ENCODE measurements at places on chromosomes 1 and 21.

DNA sequence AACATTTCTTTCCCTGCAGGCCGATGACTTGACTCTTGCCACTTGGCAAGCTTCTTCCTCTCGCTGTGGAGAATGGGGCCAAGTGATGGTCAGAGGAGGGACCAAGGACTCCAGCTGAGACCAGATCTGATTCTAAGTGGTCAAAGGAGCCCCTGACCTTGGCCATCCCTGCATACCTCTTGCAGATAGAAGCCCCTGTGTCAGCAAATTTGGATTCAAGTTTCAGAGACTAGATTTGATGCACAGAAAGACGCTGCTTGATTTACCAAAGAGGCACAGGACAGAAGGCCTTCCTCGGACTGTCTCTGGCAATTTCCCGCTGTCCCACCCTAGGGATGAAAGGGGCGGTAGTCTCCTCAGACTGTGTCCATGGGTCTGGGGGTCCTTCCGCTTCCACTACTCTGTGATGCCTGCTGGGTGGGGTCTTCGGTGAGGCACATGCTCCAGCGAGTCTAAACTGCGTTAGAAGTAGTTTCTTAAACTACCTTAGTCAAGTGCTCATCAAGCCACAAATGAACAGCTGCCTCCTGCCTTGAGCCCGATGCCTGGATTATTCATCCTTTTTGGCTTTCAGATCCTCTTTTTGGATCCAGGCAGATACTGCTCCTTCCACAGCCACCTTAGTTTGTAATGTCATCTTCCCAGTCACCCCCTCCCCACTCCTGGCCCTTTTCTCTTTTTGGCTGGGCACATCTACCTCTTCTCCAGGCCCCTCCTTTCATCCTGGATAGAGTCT, 31.8 kb upstream of the RBM15 start:
- no peak for DNase-seq

GRCh38 chr21:44727321-44727720, 15.9 kb upstream of the TSPEAR start:
- no peak for DNase-seq

DNA sequence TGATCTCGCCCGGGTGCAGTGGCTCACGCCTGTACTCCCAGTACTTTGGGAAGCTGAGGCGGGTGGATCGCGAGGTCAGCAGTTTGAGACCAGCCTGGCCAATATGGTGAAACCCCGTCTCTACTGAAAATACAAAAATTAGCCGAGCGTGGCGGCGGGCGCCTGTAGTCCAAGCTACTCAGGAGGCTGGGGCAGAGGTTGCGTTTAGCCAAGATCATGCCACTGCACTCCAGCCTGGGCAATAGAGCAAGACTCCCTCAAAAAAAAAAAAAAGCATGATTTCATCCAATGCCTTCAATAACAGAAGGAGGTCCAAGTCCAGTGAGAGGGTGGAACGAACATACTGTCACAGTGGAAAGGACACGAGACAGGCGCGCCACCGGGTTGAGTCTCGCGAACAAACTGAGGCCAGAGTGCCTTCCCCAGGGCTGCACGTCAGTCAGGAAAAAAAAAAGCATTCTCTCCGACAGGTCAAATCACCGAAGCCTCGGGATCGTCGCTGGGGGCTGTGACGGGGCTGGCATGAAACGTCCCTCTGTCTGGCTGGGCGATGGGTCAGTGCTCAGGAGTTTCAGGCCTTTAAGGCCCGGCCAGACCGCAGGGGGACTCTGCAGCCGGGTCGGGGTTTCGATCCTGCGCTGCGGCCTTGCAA, 8.4 kb upstream of the CROCC start:
- DNase-seq: no peak

- no peak for DNase-seq
These were observed 20.1 kb downstream of the HSD3B2 start for GRCh38 chr1:119435052-119435451.

DNA sequence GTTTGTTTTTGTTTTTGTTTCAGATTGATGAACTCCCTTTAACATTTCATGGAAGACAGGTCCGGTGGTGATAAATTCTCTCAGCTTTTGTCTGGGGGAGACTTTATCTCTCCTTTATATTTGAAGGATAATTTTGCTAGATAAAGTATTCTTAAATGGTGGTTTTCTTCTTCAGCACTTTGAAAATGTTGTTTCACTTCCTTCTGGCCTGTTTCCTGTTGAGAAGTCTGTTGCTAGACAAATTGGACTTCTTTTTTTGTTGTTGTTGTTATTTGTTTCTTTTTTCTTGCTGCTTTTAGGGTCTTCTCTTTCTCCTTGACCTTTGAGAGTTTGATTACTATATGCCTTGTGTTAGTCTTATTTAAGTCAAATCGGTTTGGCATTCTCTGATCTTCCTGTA, 50.8 kb downstream of the CRP start:
- DNase-seq: no peak

DNA sequence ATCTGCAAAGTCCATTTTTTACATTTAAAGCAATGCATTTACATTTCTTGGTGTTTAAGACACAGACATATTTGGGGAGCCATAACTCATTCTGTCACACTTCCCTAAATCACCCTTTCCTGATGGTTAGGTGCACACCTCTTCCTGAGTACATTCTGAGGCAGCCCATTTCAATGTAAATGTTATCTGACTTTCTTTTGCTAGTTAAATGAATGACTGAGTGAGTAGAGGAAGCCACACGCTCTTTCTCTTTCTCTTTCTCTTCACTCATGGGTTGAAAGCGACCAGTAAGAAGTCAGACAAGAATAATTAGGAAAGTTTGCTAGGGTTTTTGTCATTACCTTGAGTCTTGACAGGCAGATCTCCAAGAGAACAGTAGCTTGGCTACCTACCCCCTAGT, 143.1 kb downstream of the S1PR1 start:
- DNase-seq: no peak

DNA sequence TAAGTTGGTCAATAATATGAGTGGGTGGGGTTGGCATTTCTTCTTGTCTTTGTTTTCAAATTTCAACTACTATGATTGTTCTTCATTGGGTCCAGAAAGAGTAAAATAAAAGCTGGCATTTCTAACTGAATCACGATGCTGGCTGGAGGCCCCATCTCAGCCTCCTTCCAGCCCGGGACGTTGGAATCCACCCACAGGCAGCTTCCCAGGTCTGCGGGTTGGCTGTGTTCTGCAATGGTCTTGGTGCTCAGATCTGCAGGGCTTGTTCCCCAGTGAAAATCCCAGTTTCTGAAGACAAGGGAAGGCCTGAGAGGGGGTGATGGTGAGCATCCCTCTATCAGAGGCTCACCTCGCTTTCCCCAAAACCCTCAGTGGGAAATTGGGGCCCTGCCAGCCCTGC, 54.7 kb upstream of the ARHGEF16 start:
- no peak for DNase-seq

DNA sequence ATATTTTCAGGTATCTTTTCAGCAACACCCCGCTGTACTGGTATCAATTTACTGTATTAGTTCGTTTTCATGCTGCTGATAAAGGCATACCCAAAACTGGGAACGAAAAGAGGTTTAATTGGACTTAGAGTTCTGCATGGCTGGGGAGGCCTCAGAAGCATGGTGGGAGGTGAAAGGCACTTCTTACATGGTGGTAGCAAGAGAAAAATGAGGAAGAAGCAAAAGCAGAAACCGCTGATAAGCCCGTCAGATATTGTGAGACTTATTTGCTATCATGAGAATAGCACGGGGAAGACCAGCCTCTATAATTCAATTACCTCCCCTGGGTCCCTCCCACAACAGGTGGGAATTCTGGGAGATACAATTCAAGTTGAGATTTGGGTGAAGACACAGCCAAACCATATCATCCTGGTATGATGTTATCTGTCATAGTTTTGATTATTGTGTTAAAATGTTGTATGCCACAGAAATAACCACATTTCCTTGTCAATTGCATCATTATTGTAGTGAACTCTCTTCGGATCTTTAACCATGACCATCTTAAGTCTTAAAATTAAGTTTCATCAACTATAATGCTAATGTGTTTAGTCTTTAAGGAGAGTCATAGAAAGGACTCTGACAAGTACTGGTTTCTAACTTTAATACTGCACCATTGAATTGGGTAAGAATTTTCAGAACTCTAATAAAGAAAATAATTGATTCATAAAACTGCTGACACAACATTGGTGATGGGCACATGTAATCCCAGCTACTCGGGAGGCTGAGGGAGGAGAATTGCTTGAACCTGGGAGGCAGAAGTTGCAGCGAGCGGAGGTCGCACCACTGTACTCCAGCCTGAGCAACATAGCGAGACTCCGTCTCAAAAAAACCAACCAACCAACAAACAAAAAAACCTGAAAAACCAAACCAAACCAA, 58.2 kb downstream of the TBX19 start:
- no peak for DNase-seq

DNA sequence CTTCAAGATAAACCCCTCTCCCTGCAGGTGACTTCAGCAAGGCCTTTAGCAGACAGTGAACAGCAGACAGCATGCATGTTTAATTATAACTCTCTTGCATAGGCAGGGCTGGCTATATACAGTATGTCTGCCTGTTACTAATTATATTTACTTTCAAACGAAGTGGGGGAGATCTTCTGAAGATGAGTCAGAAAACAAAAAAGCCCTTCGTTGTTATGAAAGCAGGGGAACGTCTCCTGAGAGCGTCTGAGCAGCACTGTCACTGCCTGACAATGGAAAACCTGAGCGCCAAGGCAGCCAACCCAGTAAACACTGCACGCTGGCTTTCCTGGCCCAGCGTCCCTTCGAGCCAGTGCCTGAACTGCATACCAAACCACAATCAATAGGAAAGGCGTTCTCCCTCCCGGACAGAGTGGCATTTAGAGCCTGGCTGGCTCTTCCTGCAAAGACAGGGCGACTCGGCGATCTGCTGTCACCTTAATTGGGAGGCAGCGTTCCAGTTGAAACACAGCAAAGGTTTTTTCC, 54.1 kb downstream of the TOMM20 start:
- DNase-seq: no peak

DNA sequence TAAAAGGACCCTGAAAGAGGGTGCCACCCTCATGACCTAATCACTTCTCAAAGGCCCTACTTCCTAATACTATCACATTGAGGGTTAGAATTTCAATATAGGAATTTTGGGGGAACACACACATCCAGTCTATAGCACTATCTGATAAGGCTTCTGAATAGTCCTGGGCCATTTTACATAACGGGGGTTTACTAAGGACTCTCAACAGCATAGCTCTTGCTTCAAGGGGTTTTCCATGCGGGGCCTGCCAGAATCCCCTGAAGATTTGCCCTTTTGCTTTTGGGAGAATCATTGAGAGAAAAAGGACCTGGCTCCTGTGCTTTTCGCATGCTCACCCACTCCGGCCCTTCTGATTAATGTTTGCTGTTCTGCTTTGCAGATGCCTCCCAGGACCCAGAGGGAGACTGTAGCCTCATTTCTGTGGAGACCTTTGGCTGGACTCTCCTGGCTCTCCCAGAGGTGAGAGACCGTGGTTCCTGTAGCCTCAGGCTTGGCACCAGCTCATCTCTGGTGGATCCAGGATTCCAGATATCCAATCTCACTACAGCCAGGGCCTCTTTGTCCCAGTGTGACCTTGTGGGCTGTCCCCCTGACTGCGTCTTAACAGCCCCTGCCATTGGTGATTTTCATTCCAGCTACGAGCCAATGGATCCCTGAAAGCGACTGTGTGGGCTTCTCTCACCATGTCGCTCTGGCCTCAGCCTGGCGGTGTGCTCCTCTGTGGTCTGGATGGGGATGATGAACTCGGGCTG, 72.6 kb downstream of the DDR2 start:
- no peak for DNase-seq

- peak; percentile 41 for DNase-seq
These were observed 76.7 kb downstream of the SIPA1L2 start for GRCh38 chr1:232553050-232553754.

DNA sequence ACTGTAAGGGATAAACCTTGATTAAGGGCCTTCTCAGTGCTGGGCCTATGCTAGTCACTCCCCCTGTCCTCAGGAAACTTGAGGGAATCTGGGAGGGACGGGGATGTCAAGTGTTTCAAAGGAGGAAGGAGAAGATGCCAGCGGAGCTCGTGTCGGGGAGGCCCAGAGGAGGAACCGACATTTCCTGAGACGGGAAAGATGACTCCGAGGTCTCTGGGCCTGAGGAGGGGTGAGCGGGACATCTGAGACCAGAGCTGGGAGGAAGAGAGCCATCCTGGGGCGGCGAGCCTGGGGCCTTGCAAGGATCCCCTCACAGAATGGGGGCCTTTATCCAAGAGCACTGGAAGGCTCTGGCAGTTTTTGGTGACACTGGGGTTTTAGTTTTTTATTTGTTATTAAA, 10.4 kb downstream of the SLC66A1 start:
- DNase-seq: no peak

- DNase-seq: no peak
These were observed 6.1 kb downstream of the STX6 start for GRCh38 chr1:181016563-181016962.

- no peak for DNase-seq
These were observed 11.4 kb upstream of the MRPS6 start for GRCh38 chr21:34061983-34062382.

DNA sequence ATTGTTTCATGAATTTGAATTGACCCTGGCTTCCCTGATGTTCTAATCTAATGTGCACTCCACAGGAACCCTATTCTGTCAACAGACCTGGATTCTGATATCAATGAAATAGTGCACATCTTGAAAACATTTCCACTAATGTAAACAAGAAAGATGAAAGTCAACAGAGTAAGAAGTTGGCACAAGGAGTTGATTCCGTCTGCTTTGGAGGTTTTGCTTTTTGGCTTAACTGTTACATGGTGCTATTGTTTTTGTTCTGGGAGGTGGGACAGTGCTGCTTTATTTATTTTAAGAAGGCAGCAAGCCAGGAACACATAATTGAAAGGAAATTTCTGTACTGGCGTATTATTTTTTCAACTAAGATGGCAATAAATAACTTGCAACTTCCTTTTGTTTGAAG, 73.3 kb downstream of the LEPR start:
- DNase-seq: no peak

GRCh38 chr1:16017461-16018303, at the start of gene HSPB7:
TSS of gene HSPB7 (minus strand) at chr1:16018043. CDS start at chr1:16017963, 80 bp downstream.
- no peak for DNase-seq

DNA sequence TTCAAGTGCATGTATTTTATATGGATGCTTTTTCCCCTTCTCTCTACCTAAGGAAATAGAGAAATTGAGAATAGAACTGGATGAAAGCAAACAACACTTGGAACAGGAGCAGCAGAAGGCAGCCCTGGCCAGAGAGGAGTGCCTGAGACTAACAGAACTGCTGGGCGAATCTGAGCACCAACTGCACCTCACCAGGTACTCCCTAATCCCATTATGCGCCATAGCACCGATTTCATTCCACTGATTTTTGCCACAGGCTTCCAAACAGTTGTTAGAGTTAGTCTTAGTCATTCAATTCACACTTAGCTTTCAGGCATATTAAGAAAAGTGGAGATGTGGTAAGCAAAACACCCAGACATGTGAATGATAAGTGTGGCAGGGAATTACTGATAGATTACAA, 122.8 kb downstream of the SDCCAG8 start:
- no peak for DNase-seq
